ENCODE measurements at places on chromosomes 12 and 14.

- DNase-seq, result no peak
These were observed 137.3 kb upstream of the RTL1 start for GRCh38 chr14:101040538-101041442.

GRCh38 chr12:47896633-47897032 is 8.2 kb downstream of the VDR start:
- DNase-seq, result no peak

GRCh38 chr14:58408681-58409215 is 13.0 kb downstream of the TOMM20L start:
- DNase-seq, result no peak

GRCh38 chr14:96826818-96827217 is 29.6 kb downstream of the VRK1 start:
- no peak for DNase-seq

Measured in activated naive CD8-positive, alpha-beta T cell treated with anti-CD3 and anti-CD28 coated beads for 36 hours (primary cell).